ENCODE measurements at places on chromosomes 6 and 20.

DNA sequence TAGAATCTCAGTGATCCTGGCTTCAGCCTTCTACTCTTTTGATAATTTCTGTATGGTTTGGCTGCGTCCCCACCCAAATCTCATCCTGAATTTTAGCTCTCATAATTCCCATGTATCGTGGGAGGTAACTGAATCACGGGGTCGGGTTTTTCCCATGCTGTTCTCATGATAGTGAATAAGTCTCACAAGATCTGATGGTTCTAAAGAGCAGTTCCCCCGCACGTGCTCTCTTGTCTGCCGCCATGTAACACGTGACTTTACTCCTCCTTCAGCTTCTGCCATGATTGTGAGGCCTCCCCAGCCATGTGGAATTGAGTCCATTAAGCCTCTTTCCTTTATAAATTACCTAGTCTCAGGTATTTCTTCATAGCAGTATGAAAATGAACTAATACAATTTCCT lies 507.2 kb downstream of the CDH26 start:
- DNase-seq, result no peak

- DNase-seq, result no peak
Measured at GRCh38 chr6:89643406-89643805, 4.9 kb upstream of the LYRM2 start.

- DNase-seq, result no peak
Measured at GRCh38 chr6:161639772-161640171, 365.9 kb upstream of the AGPAT4 start.

- DNase-seq, result no peak
Measured at GRCh38 chr6:54053881-54054391, 57.3 kb upstream of the MLIP start.

DNA sequence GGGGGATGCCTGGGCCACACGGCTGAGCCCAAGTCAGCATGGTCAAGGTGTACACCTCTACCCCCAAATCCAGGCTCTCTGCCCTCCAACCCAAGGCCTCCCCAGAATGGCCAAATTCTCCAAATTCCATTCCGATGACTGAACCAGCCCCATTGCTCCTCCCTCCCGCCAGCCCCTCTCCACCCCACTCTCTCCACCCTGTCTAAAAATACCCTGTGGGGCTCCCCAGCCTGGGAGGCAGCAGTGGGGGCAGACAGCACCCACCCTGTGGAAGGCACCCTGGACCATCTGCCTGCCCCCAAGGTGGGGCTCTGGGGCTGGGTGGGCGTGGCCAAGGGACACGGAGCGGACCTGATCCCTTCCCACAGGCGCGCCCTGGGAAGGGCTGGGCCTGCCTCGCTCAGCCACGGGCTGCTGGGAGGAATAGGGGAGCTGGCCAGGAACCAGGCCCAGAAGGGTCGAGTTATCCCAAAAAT lies 11.4 kb downstream of the TEAD3 start:
- no peak for DNase-seq

- no peak for DNase-seq
Measured at GRCh38 chr6:116012951-116013350, 47.7 kb downstream of the FRK start.

GRCh38 chr6:131744432-131745287 lies 33.8 kb upstream of the CTAGE9 start:
- DNase-seq, result no peak

DNA sequence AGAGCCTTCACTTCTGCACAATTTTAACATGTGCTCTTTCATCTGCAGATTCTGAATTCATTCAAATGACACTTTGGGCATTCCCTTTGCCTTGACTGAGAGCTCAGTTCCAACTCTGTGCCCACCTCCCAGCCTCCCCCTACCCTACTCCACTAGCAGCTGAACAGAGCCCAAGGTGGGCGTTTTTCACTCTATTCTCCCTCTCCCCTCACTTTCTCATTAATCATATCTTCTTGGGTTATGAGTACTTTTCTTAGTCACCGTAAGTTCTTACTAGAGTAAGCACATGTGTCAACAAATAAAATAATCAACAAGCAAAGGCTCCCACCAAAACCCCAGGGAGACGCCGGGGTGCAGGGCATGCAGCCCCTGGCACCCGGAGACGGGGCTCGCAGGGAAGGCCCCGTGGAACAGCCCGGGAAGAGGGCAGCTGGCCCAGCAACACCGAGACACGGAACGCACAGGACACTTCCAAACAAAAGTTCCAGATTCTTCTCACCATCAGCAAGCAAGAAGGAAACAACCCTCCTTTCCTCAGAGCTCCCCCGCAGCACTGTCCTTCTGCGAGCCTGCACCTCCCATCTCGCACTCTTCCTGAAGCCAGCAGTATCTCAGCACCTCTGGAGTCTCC lies 34.1 kb downstream of the TAF4 start:
- no peak for DNase-seq

GRCh38 chr6:112912416-112913101 lies 565.4 kb downstream of the RFPL4B start:
- no peak for DNase-seq

- DNase-seq, result no peak
Measured at GRCh38 chr6:16254535-16254934, 16.1 kb downstream of the GMPR start.

DNA sequence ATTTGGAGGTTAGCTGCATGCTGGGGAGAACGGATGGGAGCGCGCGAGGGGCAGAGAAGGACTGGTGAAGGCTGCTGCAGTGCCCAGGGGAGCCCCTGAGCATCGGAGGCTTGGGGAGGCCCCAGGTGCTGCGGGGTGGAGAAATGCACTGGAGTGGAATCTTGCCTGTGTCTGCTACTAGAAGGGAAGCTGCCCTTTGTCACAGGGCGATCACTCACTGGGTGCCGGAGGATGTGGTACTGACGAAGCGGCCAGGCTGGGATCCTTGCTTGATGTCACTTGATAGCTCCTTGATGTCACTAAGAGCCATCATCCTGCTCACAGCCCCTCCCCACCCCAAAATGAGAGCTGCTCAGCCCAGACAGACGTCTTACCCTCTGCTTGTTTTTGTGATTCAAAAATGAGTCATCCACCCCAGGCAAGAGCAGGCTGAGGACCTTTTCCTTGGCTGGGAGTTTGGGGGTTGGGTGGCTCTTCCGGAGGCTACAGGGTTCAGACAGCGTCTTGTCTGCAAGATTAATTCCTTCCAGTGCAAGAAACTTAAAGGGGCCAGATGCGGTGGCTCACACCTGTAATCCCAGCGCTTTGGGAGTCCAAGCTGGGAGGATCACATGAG lies 62.6 kb upstream of the PMEPA1 start:
- DNase-seq, result no peak

GRCh38 chr6:134240665-134241431 lies 77.1 kb downstream of the SGK1 start:
- no peak for DNase-seq

- DNase-seq, result no peak
Measured at GRCh38 chr6:41497994-41498393, 48.2 kb upstream of the FOXP4 start.

DNA sequence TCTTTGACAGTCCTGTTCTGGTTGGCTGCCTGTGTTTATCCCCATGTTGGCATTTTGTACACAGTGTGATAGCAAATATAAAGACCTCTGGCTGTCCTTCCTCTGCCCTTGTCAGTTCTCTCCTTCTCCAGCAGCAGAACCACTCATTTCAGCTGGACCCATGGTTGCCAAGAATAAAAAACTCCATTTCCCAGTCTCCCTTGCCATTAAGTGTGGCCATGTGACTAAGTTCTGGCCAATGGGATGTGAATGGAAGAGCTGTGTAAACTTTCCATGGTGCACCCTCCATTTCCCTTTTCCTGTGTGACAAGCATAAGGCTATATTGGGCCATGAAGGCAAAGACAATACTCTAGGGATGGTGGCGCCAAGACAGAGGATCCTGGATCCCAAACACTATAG lies 78.4 kb upstream of the TBC1D7 start:
- DNase-seq, result no peak

DNA sequence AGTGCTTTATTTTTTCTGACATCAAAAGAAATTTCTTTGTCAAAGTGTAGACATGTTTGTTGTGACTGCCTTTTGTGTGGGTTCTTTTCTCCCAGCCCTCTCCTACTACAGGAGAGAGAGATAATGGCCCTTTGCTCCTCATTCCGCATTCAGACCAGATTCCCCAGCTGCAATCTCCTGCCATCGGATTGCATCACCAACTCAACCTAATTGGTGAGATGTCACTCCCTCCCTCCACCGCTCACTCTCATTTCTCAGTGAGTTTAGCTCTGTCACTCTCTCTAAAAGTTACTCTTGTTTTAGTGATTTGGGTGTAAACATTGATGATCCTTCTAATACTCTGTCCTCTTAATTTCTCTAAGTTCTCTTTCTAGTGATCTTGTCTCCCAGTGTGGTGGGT lies 22.7 kb downstream of the UTRN start:
- DNase-seq, result no peak

GRCh38 chr6:76004202-76004601 lies 68.3 kb downstream of the IMPG1 start:
- no peak for DNase-seq

GRCh38 chr6:149108038-149108748 lies 209.3 kb upstream of the TAB2 start:
- no peak for DNase-seq

GRCh38 chr20:46648903-46649649 lies 2.2 kb downstream of the SLC13A3 start:
- DNase-seq, result no peak

GRCh38 chr6:80441131-80441530 lies 334.7 kb downstream of the BCKDHB start:
- DNase-seq, result no peak

DNA sequence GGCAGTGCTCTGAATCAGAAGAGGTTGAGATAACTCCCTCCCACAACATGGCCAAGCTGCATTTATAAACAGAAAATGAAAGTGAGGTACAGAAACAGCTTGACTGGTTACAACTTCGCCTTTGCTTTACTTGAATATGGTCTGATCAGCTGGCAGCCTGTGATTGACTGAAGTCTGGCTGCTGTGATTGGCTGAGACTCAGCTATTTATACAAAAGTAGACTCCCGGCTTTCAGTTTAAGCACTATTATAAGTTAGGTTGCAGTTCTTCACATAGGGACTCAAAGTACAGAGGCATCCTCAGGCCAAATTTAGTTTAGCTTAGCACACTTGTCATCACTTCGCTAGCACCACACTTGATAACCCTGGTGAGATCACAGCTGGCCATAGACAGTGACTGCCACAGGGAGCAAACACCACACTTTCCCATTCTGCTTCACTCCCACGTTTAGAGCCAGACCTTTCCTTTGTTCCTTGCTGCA lies 362.6 kb downstream of the EPM2A start:
- DNase-seq, result no peak

DNA sequence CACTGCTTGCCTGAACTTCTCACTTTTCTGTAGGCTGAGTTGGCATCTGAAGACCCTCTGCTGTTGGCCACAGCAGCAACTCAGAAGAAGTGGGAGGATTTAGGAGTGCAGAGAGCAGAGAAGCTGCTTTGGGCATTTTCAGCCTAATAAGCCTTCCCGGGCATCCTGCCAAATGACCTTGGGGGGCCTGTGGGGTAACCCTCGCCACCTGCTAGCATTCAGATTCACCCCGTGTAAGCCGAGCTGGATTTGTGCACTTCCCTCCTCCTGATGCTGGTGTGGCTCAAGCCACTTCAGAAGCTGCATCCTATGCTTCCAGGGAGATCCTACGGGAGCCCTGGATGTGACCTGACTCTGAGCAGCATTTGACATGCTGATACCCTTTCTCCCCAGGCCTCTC lies 114.8 kb downstream of the LRFN2 start:
- no peak for DNase-seq

- DNase-seq, result no peak
Measured at GRCh38 chr6:147768969-147769368, 260.5 kb downstream of the SAMD5 start.

DNA sequence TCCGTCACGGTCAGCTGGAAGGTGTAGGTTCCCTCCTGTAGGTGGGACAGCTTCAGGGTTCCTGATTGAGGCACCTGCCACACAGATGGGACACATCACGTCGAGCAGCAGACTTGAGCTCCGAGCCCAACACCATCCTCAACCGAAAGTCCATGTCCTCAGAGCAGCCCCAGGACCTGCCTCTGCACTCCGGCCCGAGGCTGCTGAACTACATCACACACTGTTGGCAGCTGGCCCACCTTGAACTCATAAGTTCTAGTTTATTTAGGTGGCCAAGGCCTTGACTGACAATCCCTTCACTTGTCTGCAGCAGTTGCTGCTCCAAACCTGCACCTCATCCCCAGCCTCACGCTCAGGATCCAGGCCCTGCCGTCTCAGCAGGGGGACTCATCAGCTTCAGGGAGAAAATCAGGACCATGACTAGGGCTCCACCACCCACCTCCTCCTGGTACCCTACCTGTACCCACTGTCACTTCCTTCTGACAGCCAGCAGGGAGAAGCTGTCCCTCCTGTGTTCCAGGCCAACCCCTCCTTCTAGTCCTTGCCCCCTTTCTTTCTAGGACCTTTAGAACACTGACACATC lies 21.0 kb downstream of the LRP11 start:
- DNase-seq, result no peak

Measured in SHP77 treated with DMSO at 0.1 percent for 48 hours (cell line).